ENCODE measurements at places on chromosomes 12 and 14.
A peak's percentile ranks its signal among the peaks of the same experiment; 100 is the strongest.

- DNase-seq, result no peak
Measured at GRCh38 chr12:91551927-91552326, 369.3 kb upstream of the DCN start.

DNA sequence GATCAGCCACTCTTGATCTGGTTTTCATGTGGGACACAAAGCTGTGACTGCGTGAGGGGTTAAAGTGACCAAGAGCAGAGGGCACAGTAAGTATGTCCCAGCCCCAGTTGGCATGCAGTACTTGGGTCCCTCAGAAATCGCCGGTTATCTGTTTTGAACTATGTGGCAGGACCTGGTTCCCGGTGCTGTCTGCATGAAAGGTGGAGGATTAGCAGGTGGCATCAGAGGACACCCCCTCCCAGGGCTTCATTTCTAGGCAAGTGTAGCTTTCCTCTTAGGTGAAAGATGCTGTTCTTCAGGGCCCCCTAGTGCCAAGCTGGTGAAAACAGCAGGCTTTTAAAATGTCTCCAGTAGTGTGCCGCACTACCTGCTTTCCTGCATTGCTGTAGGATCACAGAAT, 57.1 kb downstream of the ATG14 start:
- DNase-seq, result peak; percentile 24

- DNase-seq, result peak; percentile 61
Measured at GRCh38 chr12:22046090-22046967, at the start of gene CMAS. TSS of gene CMAS (plus strand) at chr12:22046218. CDS start at chr12:22046304, 86 bp downstream.

GRCh38 chr14:104888489-104889374, 23.7 kb downstream of the CEP170B start:
- DNase-seq, result no peak

- DNase-seq, result no peak
Measured at GRCh38 chr12:48881686-48882314, 16.1 kb upstream of the RND1 start.

- no peak for DNase-seq
Measured at GRCh38 chr14:102738373-102739189, 38.7 kb upstream of the TRAF3 start.

DNA sequence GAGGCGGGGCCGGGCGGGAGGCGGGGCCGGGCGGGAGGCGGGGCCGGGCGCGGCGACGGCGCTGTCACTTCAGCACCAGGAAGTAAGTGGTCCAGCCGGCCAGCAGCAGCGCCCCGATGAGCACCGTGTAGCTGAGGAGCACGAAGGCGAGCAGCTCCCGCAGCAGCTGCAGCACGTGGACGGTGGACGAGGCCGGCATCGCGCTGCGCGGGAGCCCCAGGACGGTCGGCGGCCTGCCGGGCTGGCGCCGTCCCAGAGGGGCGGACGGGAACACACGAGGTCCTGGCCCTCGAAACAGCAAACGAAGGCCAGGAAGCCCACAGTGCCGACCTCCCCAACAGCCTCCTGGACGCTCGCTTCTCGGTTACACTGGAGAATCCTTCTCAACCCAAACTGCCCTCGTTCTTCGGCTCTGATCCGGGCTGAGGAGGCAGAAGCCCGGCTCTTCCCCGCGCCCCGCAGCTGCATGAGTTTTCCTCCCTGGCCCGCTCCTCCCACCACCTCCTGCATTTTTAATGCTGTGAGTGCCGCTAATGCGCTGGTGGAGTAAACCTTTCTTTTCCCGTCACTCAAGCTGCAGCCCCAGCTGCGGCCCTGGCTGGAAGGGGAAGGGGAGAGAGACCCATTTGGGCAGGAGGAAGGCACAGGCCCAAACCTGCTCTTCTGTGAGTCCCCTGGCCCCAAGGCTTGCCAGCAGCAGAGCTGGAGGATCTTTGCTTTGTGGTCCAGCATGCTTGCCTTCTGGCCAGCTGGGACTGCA, 694 bp upstream of the DIABLO start:
- no peak for DNase-seq

DNA sequence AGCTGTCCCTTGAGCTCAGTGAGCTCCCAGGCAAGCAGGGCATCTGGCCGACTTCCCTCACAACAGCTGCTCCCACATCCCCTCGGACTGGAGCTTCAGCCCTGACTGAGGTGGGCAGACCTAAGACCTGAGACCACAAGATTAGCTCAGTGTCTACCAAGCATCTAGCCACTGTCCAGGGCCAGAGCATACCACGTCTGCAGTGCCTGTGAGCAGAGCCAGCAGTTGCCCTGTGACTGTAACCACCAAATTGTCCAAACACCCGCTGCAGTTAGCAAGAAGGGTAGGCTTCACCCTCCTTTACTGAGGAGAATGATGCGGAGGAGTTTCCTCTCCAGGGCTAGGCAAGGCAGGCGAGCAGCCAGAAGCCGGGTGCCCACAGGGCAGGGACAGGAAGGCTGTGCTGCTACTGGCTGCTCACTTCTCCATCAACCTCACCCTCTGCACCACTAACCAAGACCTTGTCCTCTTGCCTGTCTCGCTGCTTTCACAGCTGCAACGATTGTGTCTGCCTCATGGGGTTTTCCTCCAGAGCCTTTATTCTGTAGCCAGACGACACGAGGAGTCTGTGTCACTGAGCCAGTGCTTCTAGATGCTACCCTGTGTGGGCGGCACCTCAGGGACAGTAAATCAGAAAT, 53.9 kb downstream of the ANAPC7 start:
- DNase-seq, result no peak

DNA sequence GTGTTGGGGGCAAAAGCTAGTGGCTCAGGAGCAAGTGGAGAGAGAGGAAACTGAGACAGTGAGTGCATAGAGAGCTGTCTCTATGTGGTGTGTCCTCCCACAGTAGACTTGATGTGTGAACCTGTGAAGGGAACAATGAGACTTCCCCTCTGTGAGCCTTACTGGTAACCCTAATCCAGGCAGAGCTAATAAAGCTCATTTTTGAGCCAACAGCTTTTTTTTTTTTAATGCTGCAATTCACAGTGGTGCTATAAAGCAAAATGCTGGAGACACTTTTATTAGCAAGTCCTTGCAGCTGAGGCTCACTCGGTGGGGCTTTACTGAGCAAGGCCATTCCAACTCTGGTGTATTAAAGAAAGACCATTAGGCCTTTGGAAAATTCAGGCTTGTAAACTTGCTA, 26.9 kb downstream of the FBXW8 start:
- DNase-seq, result no peak

DNA sequence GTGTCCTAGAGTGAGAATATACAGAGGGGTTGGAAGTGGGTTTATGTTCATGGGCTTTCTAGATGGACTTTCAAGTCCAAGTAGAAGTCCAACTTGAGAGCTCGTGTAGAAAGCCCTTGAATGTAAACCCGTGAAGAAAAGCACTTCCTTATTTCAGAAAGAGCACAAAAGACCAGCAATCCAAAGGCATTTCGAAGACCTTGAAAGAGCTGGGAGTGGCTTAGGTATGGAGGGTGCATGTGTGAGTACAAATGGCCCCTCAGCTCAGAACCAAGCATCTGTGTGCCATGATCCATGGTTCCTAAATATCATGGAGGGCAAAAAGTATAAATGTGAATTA, 160.7 kb downstream of the ETV6 start:
- no peak for DNase-seq

- DNase-seq, result no peak
Measured at GRCh38 chr14:92458136-92459029, 55.2 kb upstream of the RIN3 start.

- DNase-seq, result no peak
Measured at GRCh38 chr14:78220273-78220672, 50.1 kb downstream of the NRXN3 start.

DNA sequence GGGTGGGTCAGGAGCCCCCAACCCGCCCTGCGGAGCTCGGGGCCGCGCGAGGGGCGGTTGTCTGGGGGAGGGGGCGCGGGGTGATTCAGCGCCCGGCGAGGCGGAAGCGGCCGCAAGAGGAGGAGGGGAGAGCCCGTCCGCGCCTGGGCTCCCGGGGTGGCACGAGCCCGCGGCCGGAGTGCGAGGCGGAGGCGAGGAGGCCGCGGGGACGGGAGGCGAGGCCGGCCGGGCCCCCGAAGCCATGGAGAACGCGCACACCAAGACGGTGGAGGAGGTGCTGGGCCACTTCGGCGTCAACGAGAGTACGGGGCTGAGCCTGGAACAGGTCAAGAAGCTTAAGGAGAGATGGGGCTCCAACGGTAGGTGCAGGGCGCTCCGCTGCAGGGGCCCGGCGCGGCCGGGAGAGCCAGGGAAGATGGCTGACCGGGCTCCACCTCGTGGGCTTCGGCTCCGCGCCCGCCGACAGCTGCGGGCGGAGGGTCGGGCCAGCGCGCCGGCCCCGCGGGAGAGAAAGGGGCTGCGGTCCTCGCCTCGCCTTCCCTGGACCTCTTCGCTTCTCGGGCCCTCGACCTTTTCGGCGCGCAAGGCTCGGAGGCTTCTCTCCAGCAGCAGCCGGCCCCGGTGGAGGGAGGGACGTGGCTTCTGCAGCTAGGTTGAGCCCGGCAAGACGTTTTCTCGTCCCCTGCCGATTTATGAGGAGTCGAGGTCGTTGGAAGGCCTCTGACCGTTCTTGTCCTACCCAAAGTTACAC, 677 bp downstream of the ATP2A2 start:
- peak; percentile 36 for DNase-seq

GRCh38 chr14:54329082-54329695, 67.6 kb upstream of the CDKN3 start:
- DNase-seq, result peak; percentile 66

GRCh38 chr12:64006211-64006825, 161.8 kb downstream of the SRGAP1 start:
- peak; percentile 80 for DNase-seq

DNA sequence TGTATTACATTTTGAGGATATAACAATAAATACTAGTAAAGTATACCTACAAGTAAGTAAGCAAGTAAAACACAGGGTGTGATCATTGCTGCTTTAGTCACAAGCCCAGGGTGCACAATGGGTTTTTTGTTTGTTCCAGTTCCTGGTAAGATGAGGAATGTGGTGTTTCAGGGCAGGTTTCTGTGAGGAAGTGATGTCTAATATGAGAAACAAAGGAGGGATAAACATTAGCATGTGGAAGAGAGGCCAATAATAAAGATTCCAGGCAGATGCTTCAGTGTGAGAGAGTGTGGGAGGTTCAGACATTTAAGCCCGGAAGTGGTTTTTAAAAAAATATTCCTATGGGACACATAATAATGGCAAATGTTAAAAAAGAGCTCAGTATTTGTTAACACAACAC, 808.1 kb upstream of the USP15 start:
- no peak for DNase-seq

GRCh38 chr12:21369141-21369980, 3.3 kb upstream of the IAPP start:
- DNase-seq, result no peak

GRCh38 chr12:18998343-18999261, 130.9 kb upstream of the PLEKHA5 start:
- DNase-seq, result peak; percentile 88

DNA sequence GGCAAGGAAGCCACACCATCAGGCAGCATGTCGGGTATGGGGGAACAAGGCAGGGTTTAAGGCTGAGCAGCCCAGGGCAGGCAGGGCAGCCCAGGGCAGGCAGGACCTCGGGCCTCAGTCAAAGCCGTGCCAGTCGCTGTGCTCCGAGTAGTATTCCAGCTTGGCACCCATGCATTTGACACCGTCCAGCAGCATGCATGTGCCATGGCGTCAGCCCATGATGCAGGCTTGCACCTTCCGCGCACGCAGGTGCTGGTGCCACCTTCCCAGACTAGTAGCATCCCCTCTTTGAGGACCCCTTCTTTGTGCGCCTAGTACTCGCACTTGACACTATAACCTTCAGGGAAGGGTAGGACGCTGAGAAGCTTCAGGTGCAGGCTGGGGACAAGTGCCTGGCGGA, 11.6 kb upstream of the ADCY6 start:
- DNase-seq, result no peak

GRCh38 chr12:17478908-17479673, 610.9 kb downstream of the RERGL start:
- no peak for DNase-seq

DNA sequence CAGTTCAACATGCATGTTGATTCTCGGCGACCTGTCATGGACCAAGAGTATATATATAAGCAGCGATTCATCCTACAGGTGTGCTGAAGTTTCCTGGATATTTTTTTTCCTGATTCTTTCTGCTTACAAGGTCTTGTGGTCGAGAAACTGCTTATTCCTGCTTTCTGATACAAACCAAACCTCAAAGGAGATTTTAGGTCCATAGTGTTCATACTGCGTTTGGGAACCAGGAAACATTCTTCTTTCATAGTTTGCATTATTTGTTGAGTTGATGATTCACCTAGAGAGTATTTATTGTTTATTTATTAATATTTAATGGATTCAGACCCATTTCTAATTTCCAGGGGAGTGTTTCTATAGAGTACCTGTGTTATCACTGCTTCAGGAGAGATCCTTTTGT, 70.7 kb upstream of the ASPG start:
- no peak for DNase-seq

- no peak for DNase-seq
Measured at GRCh38 chr14:82094829-82095345, 561.2 kb upstream of the SEL1L start.

GRCh38 chr12:132210223-132211055, 66.2 kb downstream of the NOC4L start:
- no peak for DNase-seq

DNA sequence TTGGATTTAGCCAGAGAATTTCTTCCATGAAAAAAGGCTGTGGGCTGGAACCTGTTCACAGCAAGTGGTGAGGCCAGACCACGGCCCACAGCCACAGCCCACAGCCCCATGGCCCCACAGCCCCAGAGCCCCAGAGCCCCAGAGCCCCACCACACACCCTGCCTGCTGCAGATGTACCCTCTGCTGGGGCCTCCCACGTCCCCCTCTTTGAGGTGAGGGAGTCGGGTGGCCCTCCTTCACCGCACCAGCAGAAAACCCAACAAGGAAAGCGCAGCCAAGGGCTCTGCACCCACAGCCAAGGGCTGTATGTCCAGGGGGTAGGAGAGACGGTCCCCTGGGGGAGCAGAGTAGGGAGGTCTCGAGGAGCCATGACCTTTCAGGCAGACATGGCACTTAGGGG, 327.5 kb upstream of the DIO3 start:
- no peak for DNase-seq

DNA sequence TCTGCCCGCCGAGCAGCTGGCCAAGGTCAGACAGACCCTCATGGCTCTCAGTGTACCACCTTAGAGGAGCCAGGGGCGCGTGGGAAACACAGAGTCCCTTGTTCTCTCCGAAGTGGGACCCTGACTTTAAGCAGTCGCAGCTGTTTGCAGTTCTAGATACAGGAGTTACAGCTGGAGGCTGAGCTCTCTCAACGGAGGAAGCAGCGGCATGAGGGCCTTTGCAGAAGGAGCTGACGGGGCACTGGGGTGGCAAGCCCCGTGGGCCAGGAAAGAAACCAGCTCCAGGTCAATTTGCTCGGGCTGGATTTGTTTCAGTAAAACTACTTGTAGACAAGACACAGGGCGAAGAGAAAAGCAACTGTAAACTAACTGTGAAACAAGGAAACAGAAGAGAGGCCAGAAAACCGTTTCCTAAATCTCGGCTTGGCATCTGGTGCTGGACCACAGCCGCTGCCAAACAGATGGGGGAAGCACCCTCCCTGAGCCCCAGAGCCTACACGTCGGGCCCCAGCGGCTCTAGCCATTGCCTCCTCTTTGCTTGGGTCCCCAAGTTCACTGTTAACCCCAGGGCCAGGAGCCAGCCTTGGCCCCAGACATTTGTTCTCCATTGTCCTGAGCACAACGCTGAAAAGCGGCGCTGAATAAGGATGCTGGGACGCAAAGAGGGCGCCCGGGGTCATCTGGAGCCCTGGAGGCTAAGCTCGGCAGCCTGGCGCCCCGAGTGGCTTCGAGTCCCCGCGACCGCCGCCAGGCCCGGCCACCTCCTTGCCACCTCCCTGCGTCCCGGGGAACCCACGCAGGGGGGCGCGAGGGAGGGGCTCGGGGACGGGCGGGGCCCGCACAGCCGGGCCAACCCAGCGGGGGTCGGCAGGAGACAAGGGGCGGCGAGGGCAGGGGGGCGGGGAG, 914 bp upstream of the PACS2 start:
- DNase-seq, result peak; percentile 40
